ENCODE measurements at places on chromosomes 11 and 22.

DNA sequence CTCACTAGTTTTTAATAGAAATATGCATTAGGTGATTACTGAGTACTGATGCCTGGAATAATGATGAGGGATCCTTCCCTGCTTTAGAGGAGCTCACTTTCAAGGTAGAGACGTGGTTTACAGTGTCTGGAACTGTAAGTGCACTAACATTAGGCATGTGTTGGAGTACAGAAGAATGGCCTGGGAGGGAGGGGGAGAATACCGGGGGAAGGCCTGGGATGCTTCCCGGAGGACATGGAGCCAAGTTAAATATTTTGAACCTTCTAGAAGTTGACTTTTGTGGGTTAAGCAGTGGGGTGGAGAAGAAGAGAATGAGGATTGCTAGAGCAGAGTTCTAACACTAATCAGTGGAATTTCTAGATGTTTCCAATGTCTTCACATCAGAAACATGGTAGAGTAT lies 261.6 kb downstream of the NELL1 start:
- no peak for DNase-seq

- DNase-seq: no peak
These were observed 33.5 kb downstream of the ARVCF start for GRCh38 chr22:19982991-19983578.

DNA sequence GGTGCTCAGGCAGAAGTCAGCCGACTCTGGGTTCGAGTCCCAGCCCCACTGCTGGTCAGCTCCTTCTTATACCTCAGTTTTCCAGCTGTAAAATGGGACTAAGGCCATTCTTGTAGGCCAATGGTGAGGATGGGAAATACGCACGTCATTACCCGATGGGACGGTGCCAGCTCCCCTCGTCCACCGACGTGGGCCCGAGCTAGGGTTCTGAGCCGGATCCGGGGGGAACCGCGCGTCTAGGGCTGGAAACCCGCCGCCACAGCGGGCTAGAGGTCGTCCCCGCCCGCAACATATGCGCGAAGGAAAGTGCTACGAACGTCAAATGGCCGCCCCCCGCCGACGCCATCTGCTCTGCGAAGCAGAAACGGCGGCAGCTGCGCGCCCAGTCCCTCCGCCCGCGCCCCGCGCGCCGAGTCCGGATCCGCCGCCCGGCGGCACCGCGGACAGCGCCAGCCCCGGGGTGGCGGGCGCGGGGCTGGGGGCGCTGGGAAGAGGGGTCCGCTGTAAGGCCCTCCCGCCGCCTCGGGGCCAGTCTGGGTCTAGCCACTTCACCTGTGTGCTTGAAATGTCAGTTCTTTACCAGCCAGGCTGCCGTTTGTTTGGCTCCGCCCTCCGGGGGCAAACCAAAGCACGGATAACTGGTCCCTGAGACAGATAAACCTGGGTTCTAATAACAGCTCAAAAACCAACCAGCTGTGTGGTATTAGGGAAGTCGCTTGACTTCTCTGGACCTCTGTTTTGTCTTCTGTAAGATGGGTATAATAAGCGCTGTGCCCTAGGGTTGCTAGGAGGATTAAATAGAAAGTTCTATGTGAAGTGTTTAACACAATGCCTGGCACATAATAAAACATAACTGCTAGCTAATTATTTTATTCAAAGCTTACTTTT lies 103.5 kb upstream of the RCN1 start:
- no peak for DNase-seq

- DNase-seq: no peak
These were observed 32.3 kb downstream of the ADAMTS15 start for GRCh38 chr11:130480711-130481140.

DNA sequence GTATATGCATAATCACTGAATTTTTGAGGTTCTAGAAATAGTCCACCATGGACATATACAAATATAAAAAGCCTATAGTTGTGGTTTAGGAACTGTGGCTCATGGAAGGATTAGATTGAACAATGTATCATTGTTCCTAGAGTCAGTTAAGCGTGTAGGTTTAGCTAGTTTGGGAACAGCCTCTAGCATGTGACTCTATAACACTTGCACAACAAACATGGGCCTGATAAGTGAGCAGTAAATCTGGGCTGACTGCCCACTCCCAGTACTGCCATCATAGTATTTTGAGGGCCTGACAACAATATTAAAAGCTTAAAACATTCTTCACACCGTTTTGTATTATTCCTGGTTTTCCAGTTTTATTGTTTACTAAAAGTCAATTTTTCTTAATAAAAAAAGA lies 47.0 kb downstream of the YAP1 start:
- DNase-seq: no peak

GRCh38 chr11:27563201-27563600 lies 56.6 kb upstream of the LIN7C start:
- DNase-seq: no peak

GRCh38 chr11:65327021-65327420 lies 6.6 kb upstream of the DPF2 start:
- no peak for DNase-seq

DNA sequence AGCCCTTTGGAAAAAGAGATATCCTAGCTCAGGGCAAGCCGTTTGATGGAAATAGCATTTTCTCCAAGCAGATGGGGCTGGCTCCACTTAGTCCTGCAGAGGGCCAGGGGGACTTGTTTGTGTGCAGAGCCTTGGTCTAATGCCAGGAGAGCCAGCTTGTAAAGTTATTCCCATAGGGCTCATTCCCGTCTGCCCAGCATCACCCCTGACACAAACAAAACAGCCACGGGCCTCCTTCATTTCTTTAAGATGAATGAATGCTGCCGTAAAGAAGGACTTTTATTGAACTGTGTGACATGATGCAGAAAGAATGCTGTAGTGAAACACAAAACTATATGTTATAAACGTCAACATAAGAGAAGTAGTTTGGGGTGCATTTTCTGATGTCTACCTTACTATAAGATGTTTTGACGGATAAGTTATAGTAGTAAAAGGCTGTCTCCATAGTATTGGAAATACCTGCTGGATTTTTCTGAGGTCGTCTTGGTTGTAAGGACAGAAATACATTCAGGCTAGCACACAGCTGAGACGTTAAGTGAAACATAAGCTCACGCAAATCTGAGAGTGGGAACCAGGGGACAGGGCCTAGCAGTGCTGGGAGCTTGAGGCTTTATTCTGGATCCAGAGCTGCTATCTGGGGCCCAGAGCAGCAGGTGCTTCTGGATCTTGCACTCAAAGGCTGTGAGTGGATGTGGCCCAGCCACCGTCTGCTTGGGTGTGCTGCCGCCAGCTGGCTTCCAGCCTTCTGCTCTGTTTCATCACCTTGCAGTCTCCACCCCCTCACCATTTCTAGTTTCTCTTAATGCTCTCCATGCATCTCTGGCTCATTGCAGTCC lies 53.3 kb downstream of the NCAM1 start:
- no peak for DNase-seq

DNA sequence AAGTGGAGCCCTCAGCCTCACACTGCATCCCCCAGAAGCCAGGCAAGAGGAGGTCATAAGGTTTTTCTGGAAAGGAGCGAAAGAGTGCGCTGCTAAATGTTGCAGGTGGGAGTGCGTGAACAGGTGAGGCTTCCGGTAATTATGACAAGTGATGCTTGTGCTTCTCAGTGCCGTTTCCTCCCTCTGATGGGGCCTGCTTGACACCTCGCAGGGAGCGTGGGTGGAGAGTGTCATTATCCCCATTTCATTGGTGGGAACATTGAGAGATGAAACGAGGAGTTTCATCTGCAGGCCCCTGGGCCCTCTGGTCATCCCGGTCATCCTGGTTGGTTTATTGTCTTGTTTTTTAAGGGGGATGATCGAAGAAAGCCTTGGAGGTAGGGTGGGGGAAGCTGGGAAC lies 57.5 kb downstream of the BCR start:
- peak; percentile 38 for DNase-seq

- DNase-seq: no peak
These were observed 2.6 kb downstream of the PATZ1 start for GRCh38 chr22:31343235-31344191.

DNA sequence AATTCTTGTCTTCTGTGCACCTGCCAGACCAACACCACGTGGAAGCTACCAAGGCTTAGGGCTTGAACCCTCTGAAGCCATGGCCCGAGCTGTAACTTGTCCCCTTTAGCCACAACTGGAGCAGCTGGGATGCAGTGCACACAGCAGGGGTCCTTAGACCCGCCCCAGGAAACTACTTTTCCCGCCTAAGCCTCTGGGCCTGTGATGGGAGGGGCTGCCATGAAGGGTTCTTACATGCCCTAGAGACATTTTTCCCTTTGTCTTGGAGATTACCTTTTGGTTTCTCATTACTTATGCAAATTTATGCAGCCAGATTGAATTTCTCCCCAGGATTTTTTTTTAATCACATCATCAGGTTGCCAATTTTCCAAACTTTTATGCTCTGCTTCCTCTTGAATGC lies 9.7 kb downstream of the PATE3 start:
- no peak for DNase-seq

DNA sequence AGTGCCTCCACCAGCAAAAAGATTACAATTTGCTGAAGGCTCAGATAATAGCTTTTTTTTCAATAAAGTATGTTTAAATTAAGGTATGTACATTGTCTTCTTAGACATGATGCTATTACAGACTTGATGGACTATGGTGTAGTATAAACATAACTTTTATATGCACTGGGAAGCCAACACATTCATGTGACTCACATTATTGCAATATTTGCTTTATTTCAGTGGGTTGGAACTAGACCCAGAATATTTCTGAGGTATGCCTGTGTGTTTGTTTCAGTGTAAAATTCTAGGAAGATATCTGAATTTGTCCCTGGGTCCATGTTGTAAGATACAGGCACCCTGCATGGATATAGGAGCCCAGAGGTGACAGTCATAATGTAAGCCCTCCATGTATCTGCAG lies 120.0 kb upstream of the BDNF start:
- DNase-seq: no peak

DNA sequence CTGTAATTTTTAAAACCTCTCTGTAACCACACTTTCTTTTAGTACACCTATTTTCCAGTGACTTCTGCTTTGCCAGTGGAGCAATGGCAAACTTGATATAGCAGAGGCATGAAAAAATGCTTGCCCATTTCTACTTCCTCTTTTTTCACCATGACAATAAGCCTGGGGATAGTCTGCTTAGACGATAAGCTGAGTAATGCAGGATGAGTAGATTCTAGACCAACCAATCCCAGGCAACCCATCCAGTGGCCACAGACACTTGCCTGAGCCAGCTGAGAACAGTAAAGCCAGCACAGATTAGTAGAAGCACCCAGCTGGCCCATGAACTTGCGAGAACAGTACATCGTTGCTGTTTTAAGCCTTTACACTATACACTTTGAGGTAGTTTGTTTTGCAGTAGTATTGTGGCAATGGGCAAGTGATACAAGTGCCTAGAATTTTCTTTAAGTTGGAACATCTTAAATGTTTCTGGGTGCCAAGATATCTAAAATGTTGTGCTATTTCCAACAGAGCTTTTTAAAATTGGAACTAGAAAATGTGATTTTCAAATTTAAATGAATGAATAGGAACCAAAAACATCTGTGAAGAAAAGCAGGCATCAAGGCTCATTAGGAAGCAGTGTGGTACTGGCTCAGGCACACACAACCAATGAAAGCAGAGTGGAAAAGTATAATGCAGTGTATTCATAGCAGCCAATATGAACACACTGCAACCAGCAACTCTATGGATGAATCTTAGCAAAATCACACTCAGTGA lies 37.7 kb downstream of the DDI1 start:
- no peak for DNase-seq

GRCh38 chr22:24843048-24843447 lies 37.0 kb downstream of the SGSM1 start:
- DNase-seq: no peak

DNA sequence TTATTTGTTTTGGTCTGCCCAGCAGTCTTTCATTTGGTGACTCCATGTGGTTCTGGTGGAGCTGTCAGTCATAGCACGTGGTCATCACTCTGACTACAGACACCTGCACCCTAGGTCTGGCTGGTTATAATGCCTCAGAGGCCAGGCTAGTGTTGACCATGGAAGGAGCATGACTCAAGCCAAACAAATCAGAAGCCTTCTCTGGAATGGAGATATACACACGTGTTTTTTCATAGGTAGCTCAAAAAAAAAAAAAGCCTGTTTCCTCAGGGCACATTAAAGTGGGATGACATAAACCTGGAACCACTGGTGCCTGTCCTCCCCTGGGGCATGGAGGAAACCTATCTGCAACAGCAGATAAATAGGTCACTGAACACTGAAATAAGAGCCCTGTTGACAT lies 8.1 kb upstream of the PLAAT3 start:
- no peak for DNase-seq

DNA sequence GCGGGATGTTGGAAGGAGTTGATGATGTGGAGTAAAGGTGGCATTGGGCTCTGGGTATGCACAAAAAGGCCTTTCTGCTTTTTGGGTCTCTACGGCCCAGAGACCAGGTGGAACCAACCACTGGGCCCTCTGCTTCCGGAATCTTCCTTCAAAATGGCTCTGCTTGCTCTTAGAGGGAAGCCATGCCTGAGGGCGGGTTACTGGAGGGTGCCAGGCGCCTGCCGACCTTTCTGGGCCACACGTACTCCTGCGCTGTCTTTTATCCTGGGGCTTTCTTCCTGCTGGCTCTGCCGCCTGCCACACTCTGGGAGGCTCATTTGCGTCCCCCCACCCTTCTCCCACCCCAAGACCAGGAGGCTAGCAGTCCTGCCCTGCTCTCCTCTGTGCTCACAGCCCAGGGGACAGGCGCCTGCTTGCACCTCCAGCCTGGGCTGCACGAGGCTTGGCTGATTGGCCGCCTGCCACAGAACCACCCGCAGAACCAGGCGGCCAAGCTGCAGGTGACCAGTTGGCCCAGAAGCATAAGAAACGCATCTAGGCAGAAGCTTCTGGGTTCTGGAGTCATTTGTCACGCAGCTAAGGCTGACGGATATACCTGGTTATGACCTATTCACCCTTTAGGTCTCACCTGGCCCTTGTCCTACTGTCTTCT lies 536.9 kb downstream of the TBC1D22A start:
- DNase-seq: no peak

DNA sequence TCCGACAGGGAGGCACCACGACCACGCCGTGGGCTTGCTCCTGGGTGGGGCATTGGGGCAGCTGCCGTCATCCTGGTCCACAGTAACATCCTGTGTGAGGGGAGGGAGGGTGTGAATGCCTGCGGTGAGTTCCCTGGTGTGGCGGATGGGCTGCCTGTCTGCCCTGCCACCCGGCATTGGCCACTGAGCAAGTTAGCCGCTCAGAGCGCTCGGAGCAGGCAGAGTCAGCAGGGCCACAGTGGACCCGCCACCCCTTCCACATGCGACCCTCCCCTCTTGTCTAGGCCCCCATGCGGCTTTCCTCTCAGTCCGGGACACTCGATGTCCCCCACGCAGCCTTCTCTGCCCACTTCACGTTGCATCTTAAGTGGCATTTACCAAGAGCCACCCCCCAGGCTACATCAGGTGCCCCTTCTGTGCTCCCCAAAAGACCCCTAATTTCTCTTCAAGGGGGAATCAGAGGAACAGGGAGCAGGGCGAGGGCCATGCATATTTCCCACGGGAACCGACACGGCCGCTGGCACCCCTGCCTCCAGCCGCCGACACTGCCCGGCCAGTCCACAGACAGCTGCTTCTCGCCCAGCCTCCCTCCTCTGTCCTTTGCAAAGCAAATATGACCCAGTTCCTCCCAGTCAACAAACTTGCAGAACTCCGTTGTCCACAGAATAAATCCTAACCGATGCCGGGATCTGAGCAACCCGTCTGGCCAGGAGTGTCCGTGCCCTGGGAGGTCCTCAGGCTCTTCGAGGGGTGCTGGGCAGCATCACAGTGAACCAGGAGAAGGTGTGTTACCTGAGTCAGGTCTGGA lies 1482.1 kb downstream of the TBC1D22A start:
- no peak for DNase-seq

GRCh38 chr22:35995772-35996171 lies 32.9 kb downstream of the RBFOX2 start:
- DNase-seq: no peak
